ENCODE measurements at places on chromosomes 11 and 22. TPM values are rescaled to one million over a fixed set of nuclear protein-coding genes. Genes with fewer than 3 reads are reported as not detected.

DNA sequence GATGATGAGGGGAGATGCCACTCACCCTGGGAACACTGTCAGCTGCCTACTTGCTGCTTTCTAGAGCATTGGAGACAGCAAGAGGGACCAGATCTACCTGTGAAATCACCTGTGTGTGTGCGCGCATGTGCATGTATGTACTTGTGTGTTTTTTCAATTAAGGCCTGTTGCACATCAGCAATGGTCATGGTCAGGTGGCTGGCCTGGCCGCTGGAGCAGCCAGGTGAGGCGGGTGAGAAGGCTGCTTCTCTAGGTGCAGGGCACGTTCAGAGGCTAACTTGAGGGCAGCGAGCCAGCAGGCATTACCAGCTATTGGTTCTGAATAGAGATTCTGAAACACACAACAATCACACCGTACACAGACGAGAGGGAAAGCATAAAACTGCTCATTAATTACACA is 65.1 kb downstream of the PARVG start:
- no peak for DNase-seq

GRCh38 chr11:42006766-42007165 is 547.3 kb upstream of the LRRC4C start:
- DNase-seq, result no peak

DNA sequence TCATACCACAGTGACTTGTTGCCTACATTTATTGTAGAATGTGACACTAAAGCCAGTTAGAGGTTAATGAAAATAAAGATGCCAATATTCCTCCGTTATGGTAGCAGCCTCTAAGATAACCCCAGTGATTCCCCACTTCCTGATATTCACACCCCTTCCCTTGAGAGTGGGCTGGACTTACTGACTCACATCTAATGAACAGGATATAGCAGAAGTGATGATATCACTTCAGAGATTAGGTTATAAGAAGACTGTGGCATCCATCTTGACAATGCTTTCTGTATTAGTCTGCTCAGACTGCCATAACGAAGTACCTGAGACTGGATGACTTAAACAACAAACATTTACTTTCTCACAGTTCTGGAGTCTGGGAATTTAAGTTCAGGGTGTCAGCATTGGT is 149.6 kb upstream of the MTNR1B start:
- no peak for DNase-seq

GRCh38 chr11:46248289-46249102 is 29.0 kb upstream of the CREB3L1 start:
- DNase-seq, result no peak

DNA sequence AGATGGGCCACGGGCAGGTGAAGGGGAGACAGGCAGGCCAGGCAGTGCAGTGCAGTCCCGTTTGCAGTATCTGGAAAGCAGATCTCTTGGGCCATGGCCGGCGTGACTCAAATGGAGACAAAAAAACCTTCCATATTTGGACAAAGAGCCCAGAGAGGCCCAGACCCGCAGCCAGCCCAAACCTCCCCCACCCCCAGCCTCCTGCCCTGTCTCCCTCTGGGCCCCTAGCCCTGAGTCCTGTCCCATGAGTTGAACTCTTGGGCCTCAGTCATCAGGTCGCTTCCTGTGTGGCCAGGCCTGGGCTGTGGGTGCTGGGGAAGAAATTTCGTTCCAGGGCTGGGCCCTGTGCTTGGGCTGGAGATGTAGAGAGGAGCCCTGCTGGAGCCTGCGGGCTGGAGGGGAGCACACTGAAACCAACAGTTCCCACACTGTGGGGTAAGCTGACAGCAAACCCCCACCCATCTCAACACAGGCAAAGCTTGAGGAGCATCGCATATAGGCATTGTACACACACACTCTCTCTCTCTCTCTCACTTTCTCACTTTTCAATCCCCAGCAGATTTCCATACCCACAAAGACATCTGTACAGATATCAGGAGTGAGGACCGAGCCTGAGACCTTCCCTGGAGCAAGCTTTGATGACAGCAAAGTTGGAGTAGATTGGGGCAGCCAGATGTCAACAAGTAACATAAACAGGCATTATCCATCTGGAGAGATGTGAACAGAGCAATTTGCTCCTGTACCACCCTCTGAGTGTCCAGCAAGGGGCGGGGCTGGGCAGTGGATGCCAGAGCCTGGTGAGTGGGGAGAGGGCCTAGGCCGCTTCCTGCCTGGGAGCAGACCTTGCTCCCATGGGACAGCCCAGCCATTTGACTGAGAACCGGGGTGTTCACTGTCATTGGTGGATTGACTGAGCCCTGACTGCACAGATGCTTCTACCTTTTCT is 17.2 kb downstream of the ARHGEF17 start:
- DNase-seq, result no peak

DNA sequence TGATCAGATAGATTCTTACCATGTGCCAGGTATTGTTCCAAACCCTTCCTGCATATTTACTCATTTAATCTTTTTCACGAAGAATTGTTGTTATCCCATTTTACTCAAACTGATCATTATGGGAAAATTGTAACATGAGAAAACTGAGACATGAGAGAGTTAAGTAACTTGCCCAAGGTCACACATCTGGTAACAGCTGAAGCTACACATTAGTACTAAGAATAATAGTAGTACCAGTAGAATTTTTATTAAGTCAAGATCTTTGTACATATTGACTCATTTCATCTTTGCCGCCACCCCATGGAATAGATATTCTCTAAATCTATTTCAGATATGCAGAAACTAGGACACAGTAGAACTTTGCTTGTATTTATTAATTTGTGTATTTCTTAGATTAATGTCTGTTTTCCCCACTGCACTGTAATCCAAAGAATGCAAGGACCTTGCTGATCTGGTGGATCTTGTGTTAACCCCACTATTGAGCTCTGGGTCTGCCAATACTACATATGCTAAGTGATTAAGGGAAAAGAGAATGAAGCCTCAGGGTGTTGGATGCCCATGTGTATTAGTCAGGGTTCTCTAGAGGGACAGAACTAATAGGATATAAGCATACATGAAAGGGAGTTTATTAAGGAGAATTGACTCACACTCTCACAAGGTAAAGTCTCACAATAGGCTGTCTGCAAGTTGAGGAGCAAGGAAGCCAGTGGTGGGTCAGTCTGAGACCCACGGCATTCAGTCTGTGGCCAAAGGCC is 72.8 kb downstream of the PARVA start:
- DNase-seq, result no peak

DNA sequence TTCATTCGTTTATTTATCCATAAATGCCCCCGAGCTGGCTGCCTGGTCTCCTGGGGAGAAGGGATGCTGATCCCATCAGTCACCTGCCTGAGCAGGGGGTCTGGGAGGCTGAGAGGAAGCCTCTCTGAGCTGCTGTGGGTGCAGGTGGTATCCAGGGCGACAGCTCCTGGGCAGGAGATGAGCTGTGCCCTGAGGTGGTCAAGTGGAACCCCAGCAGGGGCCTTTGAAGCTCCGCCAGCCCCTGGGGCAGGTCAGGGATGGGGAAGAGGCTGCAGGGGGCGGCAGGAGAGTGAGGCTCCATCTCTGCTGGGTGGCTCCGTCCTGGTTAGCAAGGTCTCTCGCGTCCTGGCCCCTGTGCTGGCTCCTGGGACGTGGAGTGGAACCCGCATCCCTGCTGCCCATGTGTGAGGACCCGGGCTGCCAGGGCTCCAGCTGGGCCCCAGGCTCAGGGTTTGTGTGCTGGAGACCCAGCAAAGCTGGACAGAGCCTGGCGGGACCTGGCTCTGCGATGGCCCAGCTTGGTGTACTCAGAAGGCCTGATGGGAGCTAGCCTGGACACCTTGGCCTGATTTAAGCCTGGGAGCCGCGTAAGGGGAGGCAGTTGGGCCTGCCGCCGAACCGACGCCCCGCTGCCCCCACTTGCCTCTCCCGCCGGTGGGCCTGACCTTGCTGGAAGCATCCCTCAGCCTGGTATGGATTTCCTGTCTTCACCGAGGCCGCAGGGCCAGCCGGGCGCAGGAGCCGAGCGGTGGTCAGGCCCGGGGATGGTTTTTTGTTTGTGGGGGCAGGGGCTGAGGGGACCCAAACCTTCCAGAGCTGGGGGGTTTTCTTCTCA is 44.5 kb downstream of the RTN4R start:
- DNase-seq, result no peak

DNA sequence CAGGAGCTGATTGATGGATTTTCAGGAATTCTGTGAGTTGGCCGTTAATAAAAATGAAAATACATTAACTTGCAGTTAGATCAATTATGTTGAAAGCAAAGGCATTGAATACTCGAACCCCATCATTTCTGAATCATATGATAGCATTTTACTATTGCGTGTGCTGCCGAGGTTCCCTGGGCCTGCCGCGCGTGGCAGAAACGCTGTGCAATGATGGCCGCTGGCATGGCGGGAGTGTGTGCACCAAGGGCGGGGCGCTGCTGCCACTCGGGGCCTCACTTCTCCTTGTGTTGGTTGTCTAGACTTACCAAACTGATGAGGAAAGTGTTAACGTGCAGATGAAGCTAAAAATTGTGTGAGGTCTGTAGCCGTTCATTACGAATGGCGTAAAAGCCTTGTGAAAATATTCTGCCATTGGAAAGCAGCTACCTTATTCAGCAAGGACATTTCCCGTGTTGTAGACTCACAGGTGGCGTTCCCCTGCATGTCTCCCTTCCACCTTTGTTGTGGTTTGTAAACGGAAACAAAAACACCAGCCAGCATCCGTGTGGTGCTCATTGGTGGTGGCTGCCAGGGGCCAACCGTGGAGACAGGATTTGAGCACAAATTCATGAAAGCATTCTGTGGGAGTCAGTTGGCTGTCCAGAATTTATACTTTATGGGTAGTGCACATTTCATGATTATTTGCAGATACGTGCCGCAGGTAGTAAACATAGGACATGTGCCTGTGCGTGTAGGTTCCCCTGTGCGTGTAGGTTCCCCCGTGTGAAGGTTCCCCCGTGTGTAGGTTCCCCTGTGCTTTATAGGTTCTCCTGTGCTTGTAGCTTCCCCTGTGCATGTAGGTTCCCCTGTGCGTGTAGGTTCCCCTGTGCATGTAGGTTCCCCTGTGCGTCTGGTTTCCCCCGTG is 5.9 kb upstream of the GRAMD4 start:
- DNase-seq, result no peak

DNA sequence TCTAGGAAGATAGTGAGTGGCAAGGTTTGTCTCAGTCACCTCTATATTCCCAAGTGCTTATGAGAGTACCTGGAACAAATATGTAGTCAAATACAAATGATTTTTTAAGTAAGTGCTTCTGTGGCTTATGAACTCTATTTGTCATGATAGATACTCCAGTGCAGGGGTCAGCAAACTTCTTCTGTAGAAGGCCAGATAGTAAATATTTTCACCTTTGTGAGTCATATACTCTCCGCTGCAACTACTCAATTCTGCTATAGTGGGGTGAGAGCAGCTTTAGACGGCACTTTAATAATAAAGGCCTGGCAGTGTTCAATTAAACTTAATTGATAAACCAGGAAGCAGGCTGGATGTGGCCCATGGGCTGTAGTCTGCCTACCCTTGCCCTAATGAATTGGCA is 12.4 kb upstream of the CCDC34 start:
- no peak for DNase-seq

The C11orf87 gene
- polyA plus RNA-seq, result 0.35 TPM

The CEND1 gene
- polyA plus RNA-seq, result 4.2 TPM

The RIBC2 gene
- 0.24 TPM for polyA plus RNA-seq
